ENCODE measurements at places on chromosomes 3 and 15.

- DNase-seq: peak; percentile 82
Measured at GRCh38 chr15:78047761-78048627, 29.5 kb downstream of the TBC1D2B start.

- DNase-seq: no peak
Measured at GRCh38 chr3:196763179-196763578, 23.5 kb downstream of the PAK2 start.

DNA sequence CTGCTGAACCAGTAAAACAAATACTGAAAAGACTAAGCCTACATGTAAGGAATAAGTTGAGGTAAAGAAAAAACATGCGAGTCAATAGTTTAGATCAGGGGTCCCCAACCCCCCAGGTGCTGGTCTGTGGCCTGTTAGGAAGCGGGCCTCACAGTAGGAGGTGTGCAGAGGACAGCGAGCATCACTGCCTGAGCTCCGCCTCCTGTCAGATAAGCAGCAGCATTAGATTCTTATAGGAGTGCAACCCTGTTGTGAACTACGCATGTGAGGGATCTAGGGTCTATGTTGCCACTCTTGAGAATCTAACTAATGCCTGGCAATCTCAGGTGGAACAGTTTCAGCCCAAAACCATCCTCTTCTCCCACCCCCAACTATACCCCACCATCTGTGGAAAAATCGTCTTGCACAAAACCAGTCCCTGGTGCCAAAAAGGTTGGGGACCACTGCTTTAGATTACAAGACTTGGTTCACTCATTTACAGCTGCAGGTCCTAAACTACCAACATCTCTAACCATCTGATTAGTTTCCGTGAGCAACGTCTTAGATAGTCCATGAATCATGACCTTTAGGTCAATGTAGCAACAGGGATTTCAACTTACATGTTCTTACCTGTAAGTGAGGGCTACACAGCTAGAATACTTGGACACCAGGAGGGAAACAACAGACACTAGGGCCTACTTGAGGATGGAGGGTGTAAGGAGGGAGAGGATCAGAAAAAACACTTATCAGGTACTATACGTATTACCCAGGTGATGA is 66.7 kb downstream of the TRANK1 start:
- DNase-seq: no peak

GRCh38 chr3:14458434-14459275 is 56.2 kb downstream of the SLC6A6 start:
- no peak for DNase-seq

DNA sequence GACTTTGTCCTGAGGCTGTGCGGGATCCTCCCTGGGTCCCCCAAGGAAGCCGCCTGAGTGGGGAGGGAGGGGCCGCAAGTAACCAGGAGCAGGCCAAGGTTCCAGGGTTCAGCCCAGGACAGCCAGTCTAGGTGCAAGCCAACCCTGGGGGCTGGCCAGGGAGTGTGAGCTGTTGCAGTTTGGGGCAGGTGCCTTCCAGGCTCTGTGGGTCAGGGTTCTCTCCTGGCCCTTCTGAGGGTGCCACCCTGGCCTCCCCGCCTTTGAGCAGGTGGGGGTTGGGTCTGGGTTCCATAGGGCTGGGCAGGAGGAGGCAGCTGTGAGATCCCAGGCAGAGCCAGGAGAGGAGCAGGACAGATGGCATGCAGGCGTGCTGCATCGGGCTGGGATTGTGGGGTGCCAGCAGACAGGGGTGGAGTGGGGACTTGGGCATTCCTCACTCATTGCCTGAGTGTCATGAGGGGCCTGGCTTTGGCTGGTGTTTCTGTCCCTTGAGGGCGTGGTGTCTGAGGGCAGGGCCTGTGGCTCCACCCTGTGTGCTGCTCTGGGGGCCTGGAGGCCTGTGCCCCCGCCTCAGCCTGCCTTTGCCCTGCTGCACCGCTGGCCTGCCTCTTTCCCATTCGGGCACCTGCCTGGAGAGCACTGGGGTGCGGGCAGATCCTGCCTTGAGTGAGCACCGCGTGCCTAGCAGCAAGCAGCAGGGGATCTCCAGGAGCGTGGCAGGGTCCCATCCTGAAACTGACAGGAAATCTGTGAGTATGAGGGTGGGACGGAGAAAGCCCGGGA is 18.4 kb downstream of the KLF13 start:
- no peak for DNase-seq

- DNase-seq: peak; percentile 91
Measured at GRCh38 chr3:30231277-30232141, 374.9 kb upstream of the TGFBR2 start.

DNA sequence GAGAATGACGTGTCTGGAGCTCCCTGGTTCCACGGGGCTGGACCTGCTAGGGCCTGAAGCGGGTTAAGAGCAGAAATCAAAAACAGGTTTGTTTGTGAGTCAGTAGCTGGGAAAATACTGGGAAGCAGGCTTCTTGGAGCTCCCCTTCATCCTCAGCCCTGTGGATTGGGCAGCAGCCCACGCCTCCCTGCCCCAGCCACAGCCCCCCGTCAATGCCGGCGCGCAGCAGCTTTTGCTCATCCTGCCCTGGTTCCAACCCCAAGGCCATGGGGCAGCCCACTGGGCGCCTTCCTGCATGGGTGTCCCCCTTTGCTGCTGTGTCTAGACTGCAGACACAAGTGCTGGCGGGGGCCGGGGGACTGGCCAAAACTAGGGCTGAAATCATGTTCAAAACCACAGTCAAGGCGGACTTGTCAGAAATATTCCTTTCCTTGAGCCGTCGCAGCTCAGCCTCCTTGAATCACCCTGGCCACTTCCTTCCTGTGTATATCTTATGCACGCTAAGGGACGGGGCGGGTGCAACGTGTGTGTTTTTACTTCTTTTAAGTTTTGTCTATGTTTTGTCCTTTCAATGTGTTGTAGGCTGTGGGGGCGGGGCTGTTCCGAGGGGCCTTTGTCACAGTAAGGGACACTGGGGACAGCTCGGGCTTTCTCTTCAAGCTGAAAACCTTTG is 108.1 kb downstream of the KLF13 start:
- DNase-seq: peak; percentile 57

DNA sequence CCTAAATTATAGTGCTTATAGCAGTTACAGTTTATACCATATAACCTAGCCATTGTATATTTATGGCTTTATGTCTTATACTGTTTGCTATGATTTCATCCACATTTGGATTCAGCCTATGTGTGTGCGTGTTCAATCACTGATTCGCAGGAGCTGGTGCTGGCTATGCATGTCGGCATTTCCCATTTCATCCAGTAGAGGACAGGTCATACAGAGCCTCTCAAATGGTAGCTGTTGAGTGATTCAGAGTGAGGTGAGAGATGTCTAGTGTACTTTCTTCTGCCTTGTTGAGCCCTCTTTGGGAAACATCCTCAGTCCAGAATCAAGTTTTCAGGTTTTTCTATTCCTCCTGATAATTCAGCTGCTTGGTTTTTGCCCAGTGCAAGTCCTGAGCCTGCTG is 76.1 kb downstream of the FRMD4B start:
- peak; percentile 17 for DNase-seq

DNA sequence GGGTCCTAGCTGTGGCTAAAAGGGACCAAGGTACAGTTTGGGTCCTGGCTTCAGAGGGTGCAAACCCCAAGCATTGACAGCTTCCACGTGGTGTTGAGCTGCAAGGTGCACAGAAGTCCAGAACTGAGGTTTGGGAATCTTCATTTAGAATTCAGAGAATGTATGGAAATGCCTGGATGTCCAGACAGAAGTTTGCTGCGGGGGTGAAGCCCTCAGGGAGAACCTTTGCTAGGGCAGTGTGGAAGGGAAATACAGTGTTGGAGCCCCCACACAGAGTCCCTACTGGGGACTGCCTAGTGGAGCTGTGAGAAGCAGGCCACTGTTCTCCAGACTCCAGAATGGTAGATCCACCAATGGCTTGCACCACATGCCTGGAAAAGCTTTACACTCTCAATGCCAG is 17.9 kb downstream of the RNF13 start:
- no peak for DNase-seq

- DNase-seq: peak; percentile 72
Measured at GRCh38 chr3:51799879-51800749, 21.1 kb upstream of the IQCF6 start.

- DNase-seq: no peak
Measured at GRCh38 chr3:113124256-113124830, 87.0 kb upstream of the BOC start.

- no peak for DNase-seq
Measured at GRCh38 chr15:92616621-92617548, 38.7 kb downstream of the FAM174B start.

- no peak for DNase-seq
Measured at GRCh38 chr3:169264711-169265110, 398.8 kb downstream of the MECOM start.

- no peak for DNase-seq
Measured at GRCh38 chr15:34047893-34048775, 9.1 kb upstream of the AVEN start.

- no peak for DNase-seq
Measured at GRCh38 chr15:80986487-80986886, 3.1 kb downstream of the MESD start.

- no peak for DNase-seq
Measured at GRCh38 chr3:39205131-39205530, 12.7 kb upstream of the XIRP1 start.

DNA sequence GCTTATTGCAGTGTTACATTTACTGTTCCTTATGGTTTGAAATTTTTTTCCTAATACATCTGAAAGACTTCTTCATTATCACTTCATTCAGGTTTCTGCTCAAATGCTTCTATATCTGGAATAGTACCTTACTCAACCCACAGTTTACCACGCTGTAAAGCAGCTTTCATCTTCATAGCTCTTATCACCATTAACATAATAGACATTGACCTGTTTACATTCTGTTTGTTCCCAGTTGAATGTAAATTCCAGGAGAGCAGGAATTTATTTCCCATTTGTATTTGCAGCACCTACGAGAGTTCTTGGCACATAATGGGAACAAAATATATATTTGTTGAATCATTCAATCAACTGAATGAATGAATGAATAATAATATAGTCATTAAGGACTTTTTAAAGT is 844.6 kb upstream of the ROBO1 start:
- no peak for DNase-seq

DNA sequence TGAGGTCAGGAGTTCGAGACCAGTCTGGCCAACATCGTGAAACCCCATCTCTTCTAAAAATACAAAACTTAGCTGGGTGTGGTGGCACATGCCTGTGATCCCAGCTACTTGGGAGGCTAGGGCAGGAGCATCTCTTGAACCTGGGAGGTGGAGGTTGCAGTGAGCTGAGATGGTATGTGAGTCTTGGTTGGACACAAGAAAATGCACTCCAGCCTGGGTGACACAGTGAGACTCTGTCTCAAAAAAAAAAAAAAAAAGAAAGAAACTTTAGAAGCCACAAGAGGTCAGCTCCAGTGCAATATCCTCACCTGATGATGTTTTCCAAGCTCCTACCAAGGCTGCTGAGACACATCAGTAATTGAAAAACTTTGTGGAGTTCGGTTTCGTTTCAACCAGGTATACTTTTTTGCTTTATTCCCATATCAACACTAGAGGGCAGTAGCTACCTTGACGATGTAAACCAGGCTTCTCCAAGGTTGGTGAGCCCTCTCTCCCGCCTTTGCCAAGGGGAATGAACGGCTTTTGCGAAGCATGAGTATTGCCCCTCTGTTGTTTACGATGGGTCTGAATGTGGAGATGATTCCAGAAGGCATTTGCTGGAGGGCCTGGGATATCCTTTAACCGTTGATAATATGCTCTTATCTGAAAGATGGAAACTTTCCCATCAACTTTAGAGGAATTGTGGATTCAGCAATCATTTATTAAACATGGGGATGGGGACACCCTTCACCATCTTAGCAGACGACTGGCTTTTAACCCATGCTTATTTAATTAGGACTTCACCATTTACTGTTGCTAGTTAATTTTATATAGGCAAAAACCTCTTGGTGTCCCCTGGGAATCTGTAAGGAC is 202.8 kb downstream of the SV2B start:
- peak; percentile 49 for DNase-seq

DNA sequence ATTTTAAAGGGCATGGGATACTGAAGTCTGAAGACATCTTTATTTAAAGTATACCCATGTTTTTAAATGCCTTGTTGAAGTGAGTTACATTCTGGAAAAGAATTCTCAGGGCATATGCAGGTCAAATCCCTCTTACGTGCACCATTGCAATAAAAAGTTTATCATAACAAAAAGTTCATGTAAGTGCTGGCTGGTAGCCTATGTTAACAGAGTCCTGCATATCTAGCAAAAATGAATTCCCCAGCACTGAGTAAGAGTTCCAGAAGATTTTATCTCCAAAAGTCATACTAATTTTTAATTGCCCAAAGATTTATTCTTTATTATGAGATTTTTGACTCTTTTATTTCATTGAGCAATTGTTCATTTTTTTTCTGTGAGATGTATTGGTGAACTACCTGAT is 104.7 kb upstream of the ROBO1 start:
- DNase-seq: no peak

- DNase-seq: no peak
Measured at GRCh38 chr3:122946185-122946584, 81.4 kb downstream of the SEMA5B start.

DNA sequence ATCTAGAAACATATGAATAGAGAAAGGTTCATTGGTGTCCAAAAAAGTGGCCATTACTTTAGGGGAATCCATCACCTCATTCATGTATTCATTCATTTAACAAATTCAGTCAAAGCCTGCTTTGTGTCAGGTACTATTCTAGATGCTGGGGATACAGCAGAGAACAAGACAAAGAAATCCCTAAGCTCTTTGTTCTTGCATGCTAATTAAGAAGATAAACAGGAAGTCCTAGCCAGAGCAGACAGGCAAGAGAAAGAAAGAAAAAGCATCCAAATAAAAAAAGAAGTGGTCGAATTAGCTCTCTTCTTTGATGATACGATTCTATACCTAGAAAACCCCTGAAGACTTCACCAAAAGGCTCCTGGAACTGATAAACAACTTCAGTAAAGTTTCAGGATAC is 12.4 kb upstream of the ZMAT3 start:
- DNase-seq: no peak

GRCh38 chr15:89129123-89129815 is 41.0 kb downstream of the ABHD2 start:
- no peak for DNase-seq

DNA sequence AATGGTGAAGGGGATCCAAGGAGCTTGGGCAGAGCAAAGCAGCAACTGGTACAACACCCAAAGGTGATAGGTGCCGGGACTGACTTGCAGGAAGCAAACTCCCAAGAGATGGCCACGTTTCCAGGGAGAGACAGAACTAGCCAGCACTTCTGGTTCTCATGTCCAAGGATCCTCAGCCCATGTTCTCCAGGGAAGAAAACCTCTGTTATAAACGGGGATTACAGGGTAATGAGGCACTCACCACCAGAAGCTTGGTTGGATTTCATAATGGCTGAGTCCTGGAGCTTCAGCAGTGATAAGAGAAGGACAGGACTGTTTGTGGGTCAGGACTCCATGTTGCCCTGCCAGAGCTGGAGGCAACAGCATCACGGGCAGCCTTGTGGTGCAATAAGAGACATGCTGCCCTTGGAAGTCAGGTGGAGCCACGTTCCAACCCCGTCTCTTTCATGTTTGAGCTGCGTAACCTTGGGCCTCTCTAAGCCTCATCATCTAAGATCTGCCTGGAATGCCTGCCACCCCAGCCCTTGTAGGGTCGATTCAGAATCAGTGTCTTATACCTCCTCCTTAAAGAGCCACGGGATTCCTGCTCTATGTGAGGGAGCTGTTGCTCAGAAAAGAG is 181.0 kb downstream of the ABHD5 start:
- no peak for DNase-seq

Data from fibroblast of gingiva (primary cell).